ENCODE measurements at places on chromosomes 16 and 17.

DNA sequence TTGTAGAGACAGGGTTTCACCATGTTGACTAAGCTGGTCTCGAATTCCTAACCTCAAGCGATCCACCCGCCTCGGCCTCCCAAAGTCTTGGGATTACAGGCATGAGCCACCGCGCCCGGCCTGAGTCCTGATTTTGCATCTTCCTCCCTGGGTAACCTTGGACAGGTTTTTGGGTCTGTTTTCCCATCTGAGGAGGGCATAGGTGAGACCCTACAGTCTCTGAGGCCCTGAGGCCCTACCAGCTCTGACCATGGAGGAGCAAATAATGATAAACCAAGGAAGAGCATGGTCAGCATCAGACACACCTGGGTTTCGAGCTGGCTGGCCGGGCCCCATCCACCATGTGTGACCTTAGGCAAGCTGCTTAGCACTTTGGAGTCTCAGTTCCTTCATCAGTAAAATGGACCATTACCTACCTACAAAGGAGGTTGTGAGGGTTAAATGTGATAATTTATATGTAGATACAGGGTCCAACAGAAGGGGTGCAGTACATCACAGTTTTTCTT is 1.2 kb upstream of the NCBP3 start:
- DNase-seq = no peak

GRCh38 chr17:14604591-14605266 is 303.8 kb downstream of the HS3ST3B1 start:
- no peak for DNase-seq

DNA sequence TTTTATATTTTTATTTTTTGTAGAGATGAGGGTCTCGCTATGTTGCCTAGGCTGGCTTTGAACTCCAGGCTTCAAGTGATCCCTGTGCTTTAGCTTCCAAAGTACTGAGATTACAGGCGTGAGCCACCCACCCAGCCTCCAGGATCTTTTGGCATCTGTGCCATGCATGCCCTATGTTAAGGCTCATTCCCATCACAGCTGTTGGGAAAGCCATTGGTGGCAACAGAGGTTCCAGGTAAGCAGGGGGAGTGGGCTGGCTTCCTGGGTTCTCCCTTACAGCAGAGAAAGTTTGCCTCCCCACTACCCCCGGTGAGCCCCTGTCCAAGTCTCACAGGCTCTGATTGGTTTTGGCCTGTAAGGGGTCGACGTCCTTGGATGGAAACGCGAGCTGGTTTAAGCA is 8.9 kb upstream of the MRTFB start:
- no peak for DNase-seq

DNA sequence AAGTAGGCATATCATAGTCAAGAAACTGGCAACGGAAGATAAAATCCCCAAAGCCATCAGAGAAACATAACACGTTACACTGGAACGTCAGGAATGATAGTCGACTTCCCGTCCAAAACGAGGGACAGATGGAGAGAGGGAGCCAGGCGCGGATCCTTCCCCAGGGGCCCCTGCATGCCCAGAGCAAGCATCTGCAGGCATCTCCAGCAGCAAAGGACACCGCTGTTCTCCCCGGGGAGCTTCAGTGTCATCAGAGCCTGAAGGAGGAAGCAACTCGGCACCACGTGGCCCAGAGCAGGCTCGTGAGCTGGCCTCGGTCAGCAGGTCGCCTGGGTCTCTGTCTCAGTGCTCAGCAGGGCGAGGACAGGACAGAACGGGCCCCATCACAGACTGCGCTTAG is 50.1 kb downstream of the LMF1 start:
- DNase-seq = no peak

DNA sequence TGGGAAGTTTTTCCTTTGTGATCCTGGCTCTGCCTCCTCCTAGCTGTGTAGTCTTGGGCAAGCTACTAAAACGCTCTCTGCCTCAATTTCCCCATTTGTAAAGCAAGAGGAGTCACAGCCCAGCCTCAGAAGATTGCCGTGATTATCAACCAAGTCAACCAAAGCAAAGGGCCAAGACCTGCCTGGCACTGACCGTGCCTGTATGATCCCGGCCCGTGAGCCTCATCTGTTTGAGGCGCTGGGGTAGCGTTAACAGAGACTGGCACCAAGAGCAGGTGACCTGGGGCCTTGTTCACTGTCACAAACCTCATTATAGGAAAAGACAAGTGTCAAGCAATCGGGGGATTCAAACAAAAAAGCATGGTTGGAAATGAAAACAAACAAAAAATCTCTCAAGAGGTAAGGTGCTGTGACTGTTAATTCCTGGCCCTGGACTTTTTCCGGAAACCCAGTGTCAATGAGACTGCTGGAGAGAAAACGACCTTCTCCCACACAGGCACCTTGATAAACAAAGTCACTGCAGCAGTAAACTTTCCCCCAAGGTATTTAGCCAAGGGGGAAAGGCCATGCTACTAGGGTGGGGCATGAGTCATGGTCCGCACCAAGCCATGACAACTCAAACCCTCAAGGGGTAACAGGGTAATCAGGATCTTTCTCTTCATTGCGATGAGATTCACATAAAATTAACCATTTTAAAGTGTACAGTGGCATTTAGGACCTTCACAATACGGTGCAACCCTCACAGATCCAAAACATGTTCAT is 5.4 kb downstream of the MEAK7 start:
- no peak for DNase-seq

- no peak for DNase-seq
Observed at GRCh38 chr17:48587276-48588073, 2.6 kb downstream of the HOXB3 start.

DNA sequence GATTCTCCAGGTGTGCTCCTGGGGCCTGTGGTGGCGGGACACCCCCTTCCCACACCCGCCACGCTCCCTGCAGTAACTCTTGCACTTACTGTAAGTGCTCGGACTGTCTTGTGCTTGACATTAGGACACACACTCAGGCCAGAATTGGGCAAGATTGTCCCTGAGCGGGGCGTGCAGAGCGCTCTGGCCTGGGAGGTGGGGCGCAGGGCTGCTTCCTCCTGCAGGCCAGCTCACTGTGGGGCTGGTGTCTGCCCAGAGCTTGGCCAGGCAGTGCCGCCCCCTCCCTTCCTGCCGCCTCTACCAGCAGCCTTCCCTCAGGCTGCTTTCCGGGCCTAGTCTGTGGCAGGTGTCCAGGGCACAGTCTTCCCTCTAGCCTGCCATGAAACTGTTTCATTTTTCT is 6.1 kb upstream of the ATP6V0C start:
- no peak for DNase-seq

GRCh38 chr16:29802416-29802935 is 3.9 kb upstream of the MAZ start:
- DNase-seq = no peak

GRCh38 chr17:72107100-72107499 is 13.7 kb upstream of the SOX9 start:
- DNase-seq = no peak

DNA sequence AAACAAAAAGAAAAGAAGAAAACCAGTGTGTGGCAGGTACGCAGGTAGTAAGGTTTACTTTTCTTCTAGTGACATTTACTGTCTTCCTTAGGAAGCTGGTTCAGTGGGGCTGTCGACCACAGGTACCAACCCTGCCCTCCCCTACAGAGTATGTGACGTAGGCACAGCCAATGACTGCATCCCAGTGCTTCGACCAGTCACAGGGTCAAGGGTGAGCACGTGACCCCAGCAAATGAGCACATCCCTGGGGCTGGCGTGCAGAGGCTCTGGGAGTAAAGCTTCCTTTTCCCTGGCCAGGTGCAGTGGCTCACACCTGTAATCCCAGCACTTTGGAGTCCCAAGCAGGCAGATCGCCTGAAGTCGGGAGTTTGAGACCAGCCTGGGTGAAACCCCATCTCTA is 38.9 kb upstream of the PLCG2 start:
- DNase-seq = no peak

- DNase-seq = no peak
Observed at GRCh38 chr16:87847785-87848675, 21.3 kb downstream of the SLC7A5 start.

DNA sequence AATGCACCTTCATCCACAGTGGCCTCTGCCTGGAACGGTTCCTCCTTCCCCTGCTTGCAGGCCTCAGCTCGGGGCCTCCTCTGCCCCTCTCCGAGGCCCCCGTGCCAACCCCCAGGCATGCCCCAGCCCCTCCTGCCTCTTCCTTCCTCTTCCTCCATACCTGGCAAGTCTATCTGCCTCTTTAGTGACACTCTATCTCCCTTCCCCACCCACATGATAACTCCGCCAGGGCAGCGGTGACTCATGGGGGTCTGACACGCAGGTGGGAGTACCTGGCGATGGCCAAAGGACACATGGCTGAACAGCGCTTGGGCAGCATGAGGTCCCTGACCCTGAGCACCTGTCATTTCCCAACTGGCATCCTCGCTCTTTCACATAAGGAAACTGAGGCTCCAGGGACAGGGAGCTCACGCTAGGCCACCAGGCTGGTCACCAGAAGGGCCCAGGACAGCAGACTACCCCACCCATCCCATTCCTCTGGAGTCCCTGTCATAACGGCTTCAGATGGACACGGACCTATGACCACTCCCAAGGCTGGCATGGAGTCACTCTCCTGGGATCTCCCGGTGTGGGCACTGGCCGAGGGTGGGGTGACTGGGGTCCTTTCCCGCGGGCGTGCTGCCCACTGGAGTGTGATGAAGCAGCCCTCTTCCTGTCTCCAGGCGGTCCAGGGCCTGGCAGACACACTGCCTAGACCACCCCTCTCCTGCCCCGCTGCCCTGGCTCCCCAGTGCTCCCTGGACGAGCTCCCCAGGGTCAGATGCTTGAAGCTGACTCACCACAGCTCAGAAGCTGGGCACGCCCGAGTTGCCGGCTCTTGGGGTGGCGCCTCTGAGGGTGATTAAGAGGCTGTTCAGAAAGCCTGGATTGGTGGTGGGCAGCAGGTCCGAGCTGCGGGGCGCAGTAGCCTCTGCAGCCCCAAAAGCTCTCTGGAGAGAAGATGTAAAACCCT is 100.6 kb downstream of the ENGASE start:
- no peak for DNase-seq

- DNase-seq = no peak
Observed at GRCh38 chr17:63395075-63395805, 50.9 kb downstream of the CYB561 start.

DNA sequence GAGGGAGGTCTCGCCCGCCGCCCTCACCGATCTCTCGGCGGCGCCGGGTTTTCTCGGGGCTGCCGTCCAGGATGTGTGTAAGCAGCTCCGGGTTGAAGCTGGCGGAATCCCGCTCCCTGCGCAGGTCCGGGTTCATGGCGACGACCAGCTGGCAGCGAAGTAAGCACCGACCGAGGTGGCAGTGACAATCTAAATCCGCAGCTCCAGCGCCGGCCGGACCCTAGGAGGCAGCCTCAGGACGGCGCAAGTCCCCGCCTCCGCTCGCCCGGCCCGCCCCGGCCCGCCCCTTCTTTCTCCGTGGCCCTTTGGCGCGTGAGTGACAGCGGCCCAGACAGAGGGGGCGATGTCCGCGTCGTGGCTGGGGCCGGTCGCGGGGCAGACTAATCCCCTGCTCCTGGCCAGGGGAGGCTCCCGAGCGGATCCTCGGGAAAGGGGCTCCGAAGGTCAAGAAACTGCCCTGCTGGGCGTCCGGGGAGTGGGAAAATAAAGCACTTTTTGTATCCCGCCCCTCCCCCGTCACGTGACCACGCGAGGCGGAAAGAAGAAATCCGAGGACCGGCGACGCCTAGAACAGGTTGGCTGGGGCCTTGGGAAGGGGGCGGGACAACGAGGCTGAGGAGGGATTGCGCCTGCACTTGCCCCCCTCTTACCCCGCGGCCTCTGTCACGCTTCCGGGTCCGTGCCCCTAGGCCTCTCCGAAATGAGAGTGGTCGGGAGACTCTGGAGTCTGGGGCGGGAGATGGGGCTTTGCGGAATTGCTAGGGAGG is at the start of the genes ACOX1 and TEN1:
Gene ACOX1 (minus strand): TSS at position 229 of the 767 bp plus-strand sequence. CDS start 93 bp downstream, at position 136.
Gene TEN1 (plus strand): TSS at position 303 of the 767 bp plus-strand sequence. CDS start 6,953 bp downstream, outside the sequence.
- peak; percentile 94 for DNase-seq

DNA sequence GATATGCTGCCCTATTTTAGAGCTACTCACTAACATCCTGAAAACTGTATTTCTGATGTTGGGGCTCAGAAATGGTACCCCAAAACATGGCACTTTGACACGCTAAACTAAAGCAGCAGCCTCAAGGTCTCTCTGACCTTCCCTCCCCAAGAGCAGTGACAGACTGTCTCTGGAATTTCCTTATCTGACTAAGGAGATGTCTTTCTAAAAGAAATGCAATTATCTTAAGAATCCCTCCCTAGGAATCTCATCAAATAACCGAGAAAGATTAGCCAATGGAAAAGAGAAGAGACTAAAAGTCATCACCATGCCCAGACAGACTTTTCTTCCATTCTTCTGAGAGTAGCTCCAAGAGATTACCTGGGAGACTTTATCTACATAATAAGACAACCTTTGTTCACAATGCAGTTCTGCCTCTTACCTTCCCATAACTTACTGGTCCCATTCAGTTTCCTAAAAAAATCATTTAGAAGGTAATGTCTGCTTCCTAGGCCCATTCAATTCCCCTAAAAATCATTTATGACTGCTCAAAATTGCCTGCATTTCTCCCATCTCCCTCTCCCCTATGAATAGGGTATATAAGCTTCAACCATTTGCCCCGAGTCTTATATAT is 123.9 kb downstream of the CPPED1 start:
- DNase-seq = no peak

GRCh38 chr17:12041312-12041711 is 20.6 kb downstream of the MAP2K4 start:
- DNase-seq = no peak

GRCh38 chr17:11935734-11936406 is 61.4 kb downstream of the ZNF18 start:
- DNase-seq = no peak

- no peak for DNase-seq
Observed at GRCh38 chr17:45740553-45741330, 43.4 kb upstream of the CRHR1 start.

- no peak for DNase-seq
Observed at GRCh38 chr16:2755158-2755557, 2.7 kb downstream of the SRRM2 start.

DNA sequence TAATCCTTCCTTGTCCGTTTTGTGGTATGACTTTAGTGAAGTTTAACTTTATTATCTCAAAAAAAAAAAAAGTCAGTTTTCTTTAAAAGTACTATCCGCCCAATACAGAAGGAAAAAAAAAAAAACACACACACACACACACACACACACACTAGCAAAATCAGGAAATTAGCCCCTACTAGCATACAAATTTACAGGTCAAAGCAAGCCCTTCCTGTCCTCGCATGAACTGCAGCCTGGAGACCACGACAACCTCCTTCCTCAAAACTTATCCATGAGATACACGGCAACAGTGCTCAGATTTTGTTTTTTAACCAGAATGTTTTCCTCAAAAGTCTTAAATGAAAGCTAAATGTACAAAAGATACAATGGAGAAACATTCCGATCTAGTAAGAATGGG is 16.2 kb downstream of the NCOR1 start:
- DNase-seq = no peak
